ENCODE measurements at places on chromosomes 16 and 17. TPM values are rescaled to one million over a fixed set of nuclear protein-coding genes. Genes with fewer than 3 reads are reported as not detected.

The USP43 gene
- 19.2 TPM for total RNA-seq

The PRR29 gene
- 2.4 TPM for total RNA-seq

The FOXC2 gene
- not detected for total RNA-seq

The TVP23A gene
- total RNA-seq: not detected

The WNT3 gene
- total RNA-seq: 14.0 TPM

The NEUROD2 gene
- not detected for total RNA-seq

The RPAIN gene
- total RNA-seq: 56.3 TPM

The C16orf54 gene
- not detected for total RNA-seq

The TTC19 gene
- total RNA-seq: 53.5 TPM

The SLC9A5 gene
- total RNA-seq: 5.2 TPM

The PRSS8 gene
- 154 TPM for total RNA-seq

The KCNAB3 gene
- total RNA-seq: 13.8 TPM

The MRTFB gene
- total RNA-seq: 47.3 TPM

DNA sequence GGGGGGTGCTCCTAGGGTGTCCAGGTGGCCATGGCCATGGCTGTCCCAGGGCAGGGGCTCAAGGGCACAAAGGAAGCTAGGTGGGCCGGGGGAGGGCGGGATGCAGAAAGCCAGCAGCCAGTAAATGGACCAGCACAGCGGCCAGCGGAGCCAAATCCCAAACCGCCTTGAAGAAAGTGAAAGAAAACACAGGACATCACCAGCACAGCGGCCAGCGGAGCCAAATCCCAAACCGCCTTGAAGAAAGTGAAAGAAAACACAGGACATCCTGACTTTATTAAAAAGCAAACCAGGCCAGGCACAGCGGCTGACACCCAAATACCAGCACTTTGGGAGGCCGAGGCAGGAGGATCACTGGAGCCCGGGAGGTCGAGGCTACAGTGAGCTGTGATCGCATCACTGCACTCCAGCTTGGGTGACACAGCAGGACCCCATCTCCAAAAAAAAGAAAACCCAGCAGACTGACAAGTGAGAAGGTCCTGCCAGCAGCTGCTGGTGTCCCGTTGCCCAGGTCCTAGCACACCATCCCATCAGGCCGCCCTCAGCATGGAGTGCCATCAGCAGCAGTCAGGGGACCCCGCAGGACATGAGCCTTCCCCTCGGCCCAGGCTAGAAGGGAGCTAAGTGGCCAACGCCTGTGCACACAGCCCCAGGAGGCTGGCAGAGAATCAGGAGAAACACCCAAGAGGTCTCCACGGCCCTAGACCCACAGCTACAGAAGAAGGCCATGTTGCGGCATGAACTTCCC, 17.0 kb downstream of the SLC38A10 start:
- DNase-seq: no peak

- DNase-seq: no peak
These were observed 137.8 kb downstream of the UTP18 start for GRCh38 chr17:51398128-51398525.

DNA sequence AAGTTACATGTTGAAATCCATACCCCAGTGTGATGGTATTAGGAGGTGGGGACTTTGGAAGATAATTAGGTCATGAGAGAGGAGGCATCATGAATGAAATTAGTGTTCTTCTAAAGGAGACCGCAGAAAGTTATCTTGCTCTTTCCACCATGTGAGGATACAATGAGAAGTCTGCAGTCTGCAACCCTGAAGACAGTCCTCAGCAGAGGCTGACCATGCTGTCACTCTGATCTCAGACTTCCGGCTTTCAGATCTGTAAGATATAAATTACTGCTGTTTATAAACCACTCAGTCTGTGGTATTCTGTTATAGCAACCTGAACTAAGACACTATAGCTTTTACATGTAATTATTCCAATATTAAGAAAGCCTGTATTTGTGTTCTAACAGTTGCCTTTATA, 116.7 kb upstream of the CES5A start:
- DNase-seq: no peak

- DNase-seq: no peak
These were observed 12.8 kb downstream of the ATP2A3 start for GRCh38 chr17:3951420-3951819.

DNA sequence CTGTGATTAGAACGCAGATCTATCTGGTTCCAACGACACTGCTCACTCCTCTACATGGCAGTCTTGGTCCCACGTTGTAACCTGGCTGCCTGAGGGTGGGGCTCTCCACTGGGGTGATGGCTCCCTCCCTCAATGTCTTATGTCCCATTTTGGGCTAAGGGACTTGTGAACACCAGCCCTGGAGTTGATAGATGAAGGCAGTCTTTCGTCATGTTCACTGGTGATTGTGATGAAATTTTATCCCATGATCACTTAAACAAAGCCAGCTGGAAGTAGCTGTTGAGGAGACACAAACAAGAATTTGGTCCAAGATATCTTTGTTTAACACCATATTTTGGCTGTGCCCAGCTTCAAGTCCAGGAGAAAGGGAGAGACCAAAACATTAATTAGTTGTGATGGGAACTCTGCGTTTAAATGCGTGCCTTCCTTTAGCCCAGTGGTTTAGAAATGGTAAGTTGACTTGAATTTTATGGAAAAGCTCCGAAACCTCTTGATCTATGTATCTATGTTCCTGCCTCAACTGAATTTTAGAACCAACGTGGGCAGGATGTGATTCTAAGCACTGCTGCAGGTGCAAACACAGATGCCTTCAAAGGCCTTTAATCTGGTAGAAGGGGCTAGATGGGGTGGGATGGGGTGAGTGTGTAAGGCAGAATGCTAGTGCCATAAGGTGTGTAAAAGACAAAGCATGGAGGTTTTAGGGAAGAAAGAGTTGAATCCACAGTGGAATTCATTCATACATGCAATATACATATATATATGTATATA, 186.8 kb upstream of the IRX3 start:
- no peak for DNase-seq

DNA sequence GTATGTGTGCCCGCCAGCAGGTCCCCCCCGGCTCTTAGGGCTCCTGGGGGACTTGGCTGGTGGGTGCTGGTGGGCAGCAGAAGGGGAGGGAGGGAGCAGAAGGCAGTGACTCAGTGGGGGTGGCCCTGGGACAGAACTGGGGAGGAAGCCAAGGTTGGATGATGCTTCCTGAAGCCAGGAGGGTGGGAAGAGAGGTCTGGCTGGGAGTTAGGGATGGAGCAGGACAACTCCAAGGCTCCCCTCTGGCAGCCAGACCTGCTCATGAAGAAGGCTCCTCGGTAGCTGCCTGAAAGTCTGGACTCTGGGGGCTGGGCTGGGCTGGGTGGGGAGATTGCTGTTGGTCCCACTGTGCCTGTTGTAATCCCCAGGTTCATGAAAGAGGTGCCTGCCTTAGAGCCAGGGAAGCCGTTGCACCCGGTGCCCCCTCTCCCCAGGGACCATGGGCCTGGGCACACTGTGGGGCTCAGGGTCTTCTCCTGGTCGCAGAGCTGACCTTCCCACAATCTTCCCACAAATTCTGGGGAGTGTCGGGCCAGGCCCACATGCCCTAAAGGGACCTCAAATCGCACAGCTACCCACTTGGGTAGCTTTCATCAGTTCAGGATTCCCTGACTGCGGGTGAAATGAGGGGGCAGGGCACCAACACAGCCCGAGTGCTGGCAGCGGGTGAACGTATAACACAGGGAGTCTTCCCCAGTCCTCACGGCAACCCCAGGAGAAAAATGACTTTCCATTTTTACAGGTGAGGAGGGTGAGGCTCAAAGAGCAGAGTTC, 1.1 kb upstream of the PLEKHG4 start:
- DNase-seq: peak; percentile 25

DNA sequence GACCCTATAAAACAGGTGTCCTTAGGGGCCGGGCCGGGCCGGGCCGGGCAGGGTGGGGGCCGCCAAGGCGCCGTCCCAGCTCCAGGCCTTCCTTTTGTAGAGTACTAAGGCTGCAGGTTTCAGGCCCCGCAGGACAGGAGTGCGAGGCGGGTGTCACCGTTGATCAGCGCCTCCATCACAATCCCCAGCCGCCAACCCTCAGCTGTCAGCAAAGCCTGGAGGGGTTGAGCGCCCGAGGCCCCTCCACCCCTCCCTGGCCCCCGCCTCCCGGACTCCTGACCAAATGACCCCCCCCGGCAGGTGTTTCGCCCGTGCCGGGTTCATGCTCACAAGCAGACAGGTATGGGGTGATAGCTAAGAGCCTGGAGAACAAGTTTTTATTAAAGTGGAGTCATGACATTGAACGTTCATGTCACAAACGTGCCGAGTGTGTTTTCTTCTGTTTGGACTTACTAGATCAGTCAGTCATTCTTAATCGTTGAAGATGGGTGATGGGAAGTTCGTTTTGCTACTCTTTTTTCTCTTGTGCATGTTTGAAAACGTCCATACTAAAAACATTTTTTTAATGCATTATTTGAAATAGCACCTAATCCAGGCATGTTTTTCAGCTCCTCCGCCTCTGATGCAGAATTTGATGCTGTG, 534 bp downstream of the ARL2BP start:
- no peak for DNase-seq

- DNase-seq: no peak
These were observed 21.5 kb downstream of the USP22 start for GRCh38 chr17:21021208-21021803.

DNA sequence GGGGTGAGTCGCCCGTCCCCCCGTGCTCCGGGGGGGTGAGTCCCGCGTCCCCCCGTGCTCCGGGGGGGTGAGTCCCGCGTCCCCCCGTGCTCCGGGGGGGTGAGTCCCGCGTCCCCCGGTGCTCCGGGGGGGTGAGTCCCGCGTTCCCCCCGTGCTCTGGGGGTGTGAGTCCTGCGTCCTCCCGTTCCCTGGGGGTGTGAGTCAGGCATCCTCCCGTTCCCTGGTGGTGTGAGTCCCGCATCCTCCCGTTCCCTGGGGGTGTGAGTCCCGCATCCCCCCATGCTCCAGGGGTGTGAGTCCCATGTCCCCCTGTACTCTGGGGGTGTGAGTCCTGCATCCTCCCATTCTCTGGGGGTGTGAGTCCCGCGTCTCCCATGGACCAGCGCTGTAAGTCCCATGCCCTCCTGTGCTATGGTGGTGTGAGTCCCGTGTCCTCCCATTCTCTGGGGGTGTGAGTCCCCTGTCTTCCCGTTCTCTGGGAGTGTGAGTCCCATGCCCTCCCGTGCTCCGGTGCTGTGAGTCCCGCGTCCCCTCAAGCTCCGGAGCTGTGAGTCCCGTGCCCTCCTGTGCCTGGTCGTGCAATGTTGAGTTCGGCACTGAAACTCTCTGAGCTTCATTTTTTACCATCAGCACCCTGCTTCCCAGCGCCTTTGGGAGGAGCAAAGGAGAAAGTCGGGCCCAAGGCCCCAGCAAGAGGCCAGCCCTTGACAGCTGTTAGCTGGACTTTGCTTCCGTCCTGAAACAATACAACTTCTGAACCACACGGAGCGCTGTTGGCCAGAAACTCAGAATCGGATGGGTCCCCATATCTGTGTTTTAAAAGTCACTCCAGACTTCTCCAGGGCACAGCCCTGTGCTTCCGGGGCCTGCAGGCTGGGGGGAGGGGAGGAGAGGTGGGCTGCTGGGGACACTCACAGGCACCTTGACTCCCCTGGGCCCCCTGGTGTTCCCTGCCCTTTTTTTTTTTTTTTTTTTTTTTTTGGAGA, 11.5 kb upstream of the ZC3H18 start:
- DNase-seq: peak; percentile 65

DNA sequence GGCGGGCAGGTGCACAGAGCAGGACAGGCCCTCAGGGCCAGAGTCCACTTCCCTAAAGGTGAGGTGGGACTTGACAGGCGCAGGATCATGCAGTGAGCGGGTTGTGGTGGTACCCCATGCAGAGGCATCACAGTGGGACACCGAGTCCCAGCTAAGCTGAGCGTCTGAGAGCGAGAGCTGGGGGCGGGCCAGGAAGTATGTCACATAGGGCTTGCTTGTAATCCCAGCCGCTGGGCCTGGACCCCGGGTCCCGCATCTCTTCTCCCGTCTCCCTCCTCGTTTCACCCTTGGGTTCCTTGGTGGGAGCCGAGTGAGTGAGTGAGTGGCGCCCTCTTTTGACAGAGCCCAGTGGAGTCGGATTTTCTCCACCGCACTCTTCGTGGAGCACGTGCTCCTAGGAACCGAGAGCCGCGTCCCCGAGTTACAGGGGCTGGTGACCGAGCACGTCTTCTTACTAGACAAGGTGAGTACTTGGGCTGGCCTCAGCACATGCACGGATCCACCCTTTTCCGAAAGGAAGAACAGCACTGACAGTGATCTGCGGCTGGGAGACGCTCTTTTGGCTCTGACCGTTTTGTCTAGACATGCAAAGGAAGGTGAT, 50.8 kb upstream of the ENDOV start:
- DNase-seq: no peak

- peak; percentile 61 for DNase-seq
These were observed 32.1 kb downstream of the NDE1 start for GRCh38 chr16:15682105-15682570.

GRCh38 chr16:88088161-88088581, 136.9 kb downstream of the BANP start:
- no peak for DNase-seq

GRCh38 chr17:7437369-7437863, 1.9 kb upstream of the FGF11 start:
- no peak for DNase-seq

DNA sequence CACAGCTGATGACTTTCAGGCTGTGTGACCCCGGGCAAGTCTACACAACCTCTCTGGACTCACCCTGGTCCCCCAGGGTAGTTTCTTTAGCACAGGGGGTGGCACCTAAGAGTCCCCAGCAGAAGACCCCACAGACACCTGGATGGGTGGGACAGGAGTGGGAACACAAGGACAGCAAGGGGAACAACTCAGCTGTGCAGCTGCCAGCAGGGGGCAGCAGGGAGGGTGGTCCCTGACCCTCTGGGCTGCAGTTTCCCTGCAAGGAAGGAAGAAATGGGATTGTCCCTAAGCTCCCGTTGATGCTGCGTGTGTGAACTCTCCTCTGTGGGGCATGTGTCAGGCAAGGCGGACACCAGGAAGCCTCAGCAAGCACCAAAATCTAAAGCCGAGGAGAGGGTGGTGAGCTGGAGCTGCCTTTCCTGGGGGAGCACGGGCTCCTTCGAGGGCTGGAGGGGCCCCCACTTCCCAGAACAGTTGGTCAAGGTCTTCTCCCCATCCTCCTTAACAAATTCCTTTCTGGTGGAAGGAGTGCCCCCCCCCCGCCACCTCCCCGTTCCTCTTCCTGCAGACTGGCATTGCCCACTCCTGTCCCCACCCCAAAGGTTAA, 24.1 kb upstream of the CDH5 start:
- DNase-seq: no peak

DNA sequence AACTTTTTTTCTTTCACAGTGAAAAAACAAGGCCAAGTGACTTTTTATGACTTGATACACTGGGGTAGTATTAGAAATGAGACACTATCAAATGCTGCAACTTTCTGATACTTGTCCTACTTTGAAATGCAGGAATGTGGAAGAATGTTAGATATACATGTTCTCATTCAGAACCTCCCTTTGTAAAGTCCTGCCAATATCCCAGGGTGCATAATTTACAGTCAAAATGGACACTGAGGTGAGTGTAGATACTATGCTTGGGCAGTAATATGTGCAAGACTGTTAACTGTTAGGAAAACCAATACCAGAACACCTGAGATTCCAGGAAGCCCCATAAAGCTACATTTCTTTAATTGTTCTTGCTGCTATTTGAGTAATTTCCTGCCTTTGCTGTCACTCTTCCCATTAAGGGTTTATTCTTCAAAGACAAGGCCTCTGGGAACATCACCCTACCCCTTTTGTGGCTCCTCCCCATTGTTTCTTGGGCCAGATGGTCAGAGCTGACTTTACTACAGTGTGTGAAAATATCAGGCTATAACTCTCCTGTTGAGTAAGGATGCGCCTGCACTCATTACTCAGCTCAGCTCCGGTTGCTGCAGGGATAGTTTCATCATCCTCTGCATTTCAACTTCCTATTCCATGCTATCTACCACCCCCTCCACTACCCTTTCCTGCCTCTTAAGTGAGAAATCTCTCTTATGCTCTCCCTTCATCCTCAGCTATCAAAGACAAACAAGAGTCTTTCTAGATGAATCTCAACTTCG, 48.7 kb downstream of the TMEM100 start:
- DNase-seq: no peak

GRCh38 chr17:29039764-29040598, 3.0 kb upstream of the PIPOX start:
- DNase-seq: peak; percentile 21

All from PC-9 (cell line).